ENCODE measurements at places on chromosomes 2 and 18.

GRCh38 chr2:229910832-229911412 lies 10.9 kb downstream of the TRIP12 start:
- no peak for DNase-seq

GRCh38 chr2:177147093-177147694 lies 65.4 kb upstream of the HNRNPA3 start:
- DNase-seq: no peak

DNA sequence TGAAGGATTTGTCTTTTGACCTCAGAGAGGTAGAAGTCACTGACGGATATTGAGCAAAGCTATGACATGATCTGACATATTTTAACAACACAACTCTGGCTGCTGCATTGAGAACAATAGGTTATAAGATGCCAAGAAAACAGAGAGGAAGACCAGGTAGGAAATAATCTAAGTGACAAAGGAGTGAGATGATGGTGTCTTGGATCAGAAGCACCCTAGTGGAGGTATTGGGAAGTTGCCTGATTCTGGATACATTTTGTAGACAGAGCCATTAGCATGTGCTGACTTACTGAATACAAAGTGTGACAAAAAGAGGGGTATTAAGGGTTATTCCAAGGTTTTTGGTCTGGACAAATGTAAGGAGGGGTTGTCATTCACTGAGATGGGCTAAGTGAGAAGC lies 1438.1 kb downstream of the DPP10 start:
- DNase-seq: no peak

- no peak for DNase-seq
Observed at GRCh38 chr2:119810049-119810630, 50.4 kb downstream of the PTPN4 start.

- no peak for DNase-seq
Observed at GRCh38 chr2:134391751-134392160, 137.9 kb downstream of the MGAT5 start.

GRCh38 chr2:122680662-122681061 lies 925.2 kb downstream of the TSN start:
- no peak for DNase-seq

DNA sequence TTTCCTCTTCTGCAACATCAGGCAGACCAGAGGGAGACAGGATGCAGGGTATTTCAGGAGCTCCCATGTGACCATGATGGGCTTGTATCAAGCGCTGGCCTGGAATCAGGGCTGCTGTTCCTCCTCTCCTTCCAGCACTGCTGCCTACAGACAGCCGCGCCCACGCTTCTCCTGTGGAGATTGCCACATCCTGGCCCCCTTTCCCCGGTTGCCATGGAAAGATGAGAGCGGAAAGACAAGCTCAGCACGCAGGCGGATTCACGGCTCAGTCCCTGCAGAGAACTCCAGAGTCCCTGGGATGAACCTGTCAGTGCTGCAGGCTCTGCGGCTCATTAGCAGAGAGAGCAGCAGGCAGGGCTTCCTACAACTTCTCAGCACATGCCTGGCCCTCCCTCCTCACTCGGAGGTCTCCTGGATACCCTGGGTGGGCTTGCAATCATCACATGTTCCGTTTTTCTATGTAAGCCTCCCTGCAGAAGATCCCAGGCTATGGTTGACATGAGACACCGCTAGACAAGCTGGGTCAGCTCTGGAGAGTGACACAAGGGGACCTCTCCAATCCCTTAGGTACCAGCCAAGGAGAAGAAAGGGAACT lies 497.8 kb upstream of the MYT1L start:
- no peak for DNase-seq

DNA sequence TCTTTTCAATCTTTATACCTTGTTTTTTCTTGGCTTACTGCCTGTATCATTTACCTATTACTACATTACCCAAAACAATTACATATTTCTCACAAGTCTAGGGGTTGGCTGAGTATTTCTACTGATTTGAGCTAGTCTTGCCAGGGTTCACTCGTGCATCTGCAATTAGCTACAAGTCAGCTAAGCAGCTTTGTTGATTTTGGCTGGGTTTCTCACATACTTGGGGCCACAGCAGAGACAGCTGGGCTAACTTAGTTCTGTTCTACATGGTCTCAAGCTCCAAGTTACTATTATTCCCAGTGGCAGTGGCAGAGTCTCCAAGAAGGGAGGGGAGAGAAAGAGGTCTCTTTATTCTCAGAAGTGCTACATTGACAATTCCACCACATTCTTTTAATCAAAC lies 54.7 kb upstream of the SP5 start:
- DNase-seq: no peak

DNA sequence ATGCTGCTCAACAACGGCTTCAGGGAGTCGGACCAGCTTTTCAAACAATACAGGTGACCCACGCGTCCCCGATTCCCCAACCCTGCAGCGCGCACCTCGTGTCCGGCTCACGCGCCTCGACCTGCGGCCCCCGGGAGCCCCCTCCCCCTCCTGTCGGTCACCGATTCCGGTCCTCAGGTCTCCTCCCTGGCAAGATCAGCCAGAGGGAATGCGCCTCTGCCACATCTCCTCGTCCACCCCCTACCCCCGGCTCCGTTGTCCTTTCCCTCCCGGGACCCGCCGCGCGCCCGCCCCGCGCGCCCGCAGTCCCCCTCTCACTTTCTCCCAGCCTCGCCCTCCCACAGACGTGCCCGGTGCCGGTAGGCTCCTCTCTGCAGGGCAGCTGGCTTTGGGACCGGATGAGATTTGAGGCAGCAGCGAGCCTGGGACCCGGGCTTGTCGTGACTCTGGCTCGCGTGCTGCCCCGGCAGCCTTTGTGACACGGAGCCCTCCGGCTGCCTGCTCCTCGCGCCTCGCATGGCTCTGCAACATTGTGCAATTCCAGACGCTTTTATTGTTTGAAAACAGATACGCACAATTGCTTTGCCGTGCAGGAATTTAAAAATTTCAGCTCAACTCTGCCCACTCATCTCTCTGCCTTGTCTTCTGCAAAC lies 558 bp downstream of the TTC39C start:
- peak; percentile 36 for DNase-seq

GRCh38 chr2:152222975-152223637 lies 47.5 kb upstream of the STAM2 start:
- no peak for DNase-seq

DNA sequence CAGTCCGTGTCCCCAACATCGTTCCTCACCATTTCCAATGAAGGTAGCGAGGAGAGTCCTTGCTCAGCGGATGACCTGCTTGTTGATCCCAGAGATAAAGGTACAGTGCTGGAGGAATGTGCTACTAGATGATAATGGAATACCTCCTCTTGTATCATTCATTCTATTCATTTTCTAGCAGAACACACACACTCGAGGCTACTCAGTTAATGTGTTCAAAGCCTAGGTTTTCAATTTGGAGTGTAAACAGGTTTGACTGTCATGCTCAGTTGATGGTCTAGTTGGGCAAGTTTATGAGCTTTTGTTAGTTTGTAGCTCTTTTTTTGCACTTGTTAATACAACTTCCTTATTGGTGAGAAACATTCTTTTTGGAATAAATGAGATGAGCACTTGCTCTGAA lies 114.2 kb downstream of the ICA1L start:
- DNase-seq: no peak

DNA sequence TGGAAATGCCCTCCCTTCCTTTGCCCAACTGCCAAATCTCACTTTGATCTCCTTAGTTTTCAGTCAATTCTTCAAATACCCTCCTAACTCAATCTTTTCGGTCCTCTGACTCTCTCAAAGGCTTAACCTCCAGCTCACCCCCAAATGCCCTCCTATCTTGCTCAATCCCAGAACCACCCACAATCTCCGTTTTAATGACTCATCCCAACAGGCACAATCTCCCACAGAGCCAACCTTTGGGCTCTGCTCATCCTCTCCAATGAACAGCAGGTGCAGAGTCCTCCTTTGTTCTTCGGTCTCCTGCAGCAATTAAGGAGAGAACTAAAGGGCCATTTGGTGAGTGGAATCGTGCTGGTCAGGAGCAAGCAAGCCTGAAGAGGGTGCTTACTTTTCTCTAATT lies 366.1 kb upstream of the CRIM1 start:
- DNase-seq: no peak

DNA sequence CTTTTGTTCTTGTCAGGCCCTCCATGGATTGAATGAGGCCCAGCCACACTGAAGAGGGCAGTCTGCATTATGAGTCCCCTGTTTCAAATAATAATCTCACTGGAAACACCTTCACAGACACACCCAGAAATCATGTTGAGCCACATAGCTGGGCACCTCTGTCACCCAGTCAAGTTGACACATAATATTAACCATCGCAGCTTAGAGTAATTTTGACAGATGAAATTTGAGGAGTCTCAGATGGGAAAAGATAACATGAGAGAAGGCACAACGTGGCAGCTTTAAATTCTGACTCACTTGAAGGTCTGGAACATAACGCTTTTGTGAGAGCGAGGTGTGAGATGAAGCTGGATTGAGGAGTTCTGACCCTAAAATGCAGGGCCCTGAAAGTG lies 70.9 kb upstream of the TMEM87B start:
- no peak for DNase-seq

DNA sequence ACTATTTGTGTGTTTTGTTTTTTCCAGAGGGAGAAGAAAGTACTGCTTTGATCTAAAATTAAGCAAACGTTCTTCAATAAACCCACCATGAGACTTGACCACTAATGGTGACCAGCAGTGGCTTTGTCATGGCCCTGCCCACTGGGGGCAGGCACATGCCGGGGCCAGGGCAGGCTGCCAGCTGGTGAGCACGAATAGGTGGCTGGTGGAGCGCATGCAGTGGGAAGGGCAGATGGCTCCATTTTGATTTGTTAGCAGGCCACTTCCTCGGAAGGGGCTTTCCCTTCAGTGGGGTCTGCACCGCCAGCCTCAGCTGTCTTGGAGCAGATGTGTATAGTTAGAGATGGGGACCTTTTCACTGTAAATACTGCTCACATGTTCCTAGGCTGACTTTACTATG lies 277.1 kb downstream of the SOX11 start:
- no peak for DNase-seq

GRCh38 chr2:54716375-54716774 lies 7.1 kb upstream of the EML6 start:
- no peak for DNase-seq

DNA sequence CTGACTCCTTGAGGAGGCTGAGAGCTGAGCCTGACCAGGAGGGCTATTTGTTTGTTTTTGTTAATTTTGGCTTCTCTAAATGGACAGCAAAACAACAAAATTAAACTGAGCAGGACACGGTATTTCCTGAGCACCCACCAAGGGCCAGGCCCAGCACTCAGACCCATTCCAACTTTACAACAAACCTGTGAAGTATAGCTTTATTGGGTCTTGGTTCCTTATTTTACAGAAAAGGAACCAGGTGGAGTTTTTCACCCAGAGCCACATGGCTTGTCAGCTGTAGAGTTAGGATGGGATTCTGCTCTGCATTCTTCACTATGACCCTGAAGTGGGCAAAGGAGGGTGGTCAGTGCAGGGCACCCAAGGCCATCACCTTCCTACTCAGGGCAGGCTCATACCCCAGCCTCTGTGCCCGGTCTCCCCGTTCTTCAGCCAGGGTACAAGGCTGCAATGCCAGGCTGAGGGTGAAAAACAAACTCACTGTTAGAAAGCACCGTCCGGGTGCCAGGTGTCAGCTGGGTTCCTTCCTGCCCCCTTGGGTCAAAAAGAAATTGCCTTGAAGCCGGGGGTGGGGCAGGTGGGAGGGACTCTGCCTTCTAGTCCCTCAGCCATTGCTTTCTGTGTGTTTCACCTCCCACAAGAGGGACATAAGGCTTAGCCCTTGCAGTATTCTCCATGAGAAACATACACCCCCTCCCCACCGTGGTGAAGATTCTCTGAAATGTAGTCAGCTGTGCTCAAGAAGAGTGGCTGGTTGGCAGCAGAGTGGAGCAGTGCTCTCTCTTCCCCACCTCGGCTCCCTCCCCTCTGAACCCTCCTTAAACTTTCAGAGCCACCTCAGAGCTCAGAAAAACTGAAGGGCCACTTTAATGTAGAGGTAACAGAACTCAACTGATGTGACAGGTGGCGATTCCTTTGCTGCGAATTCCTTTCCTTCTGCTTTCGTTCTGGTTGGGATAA lies 2.2 kb downstream of the PSD4 start:
- no peak for DNase-seq

- no peak for DNase-seq
Observed at GRCh38 chr2:35081001-35081621, 1274.5 kb upstream of the CRIM1 start.

DNA sequence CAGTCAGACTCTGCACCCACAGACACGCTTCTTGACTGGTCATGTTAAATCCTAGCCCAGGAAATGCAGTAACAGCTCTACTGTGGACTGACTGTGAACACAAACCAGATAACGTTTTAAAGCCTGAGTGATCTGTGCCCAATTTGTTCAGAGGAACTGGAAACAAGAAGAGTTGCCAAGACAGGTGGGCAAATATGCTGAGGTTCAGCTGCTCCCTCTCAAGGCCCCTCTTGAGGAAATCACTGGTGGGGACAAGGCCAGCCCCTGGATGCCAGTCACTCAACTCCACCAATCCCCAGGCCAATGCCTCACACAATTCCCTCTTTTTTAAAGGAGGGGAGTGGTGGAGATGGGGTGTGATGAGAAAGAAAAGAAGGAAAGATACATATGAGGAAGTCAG lies 261.2 kb downstream of the ALK start:
- no peak for DNase-seq

DNA sequence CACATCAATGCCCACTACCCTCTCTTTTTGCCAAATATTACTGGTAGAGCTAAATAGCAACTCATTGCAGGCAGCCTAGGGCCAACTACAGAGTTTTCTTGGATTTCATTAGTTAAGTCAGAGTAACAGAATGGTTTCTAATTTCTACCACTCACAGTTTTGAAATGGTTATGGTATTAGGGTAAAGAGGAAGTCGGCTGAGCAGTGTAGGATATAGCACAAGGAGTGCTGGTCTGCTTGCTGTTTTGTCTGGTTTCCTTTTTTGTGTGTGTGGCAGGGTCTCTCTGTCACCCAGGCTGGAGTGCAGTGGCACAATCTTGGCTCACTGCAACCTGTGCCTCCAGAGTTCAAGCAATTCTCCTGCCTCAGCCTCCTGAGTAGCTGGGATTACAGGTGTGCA lies 289.2 kb upstream of the CCDC68 start:
- DNase-seq: no peak

DNA sequence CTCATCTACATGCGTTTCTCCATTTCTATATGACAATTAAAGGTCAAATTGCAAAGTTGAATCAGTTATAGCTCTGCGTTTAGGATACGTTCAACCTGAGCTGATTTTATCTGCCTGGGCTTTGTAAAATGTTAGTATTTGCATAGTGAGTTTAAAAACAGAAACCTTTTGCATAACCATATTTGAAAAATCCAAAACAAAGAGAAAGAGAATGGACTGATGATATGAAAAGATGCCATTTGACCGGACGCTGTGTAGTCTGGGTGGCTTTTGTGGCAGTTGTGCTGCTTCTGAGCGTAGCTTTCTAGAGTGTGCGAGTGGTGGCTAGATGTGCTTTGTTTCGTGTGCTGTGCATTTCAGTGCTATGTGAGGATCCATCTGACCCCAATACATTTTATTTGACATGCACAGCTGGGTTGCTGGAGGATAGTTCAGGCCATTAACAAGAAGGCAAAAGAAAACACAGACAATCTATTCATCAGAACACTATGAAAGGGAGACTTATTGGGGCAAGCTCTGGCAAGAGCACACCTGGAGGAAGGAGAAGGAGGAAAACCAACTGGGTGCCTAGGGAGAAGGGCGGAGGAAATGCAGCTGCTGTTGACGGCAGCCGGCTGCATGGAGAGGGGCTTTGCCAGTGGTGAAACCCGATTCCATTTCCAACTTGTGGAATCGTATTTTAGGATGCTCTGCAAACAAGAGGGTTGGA lies 126.8 kb downstream of the ACOXL start:
- DNase-seq: no peak

Data from stimulated activated CD4-positive, alpha-beta T cell treated with anti-CD3 and anti-CD28 coated beads, TNF-alpha, amount 100 ng/mL, for 4 hours (primary cell).